Stimulated activated CD8-positive, alpha-beta memory T cell treated with anti-CD3 and anti-CD28 coated beads, Interleukin-15, amount 100 ng/mL, for 4 hours (primary cell): ENCODE measurements at places on chromosomes 7 and 10.

DNA sequence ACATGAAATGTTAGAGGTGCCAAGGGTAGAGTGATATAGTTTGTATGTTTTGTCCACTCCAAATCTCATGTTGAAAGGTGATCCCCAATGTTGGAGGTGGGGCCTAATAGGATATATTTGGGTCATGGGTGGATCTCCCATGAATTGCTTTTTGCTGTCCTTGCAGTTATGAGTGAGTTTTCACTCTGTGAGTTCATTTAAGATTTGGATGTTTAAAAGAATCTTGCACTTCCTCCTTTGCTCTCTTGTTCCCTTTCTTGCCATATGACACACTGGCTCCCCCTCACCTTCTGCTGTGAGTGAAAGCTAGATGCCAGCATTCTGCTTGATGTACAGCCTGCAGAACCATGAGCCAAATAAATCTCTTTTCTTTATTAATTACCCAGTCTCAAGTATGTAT is 269.2 kb downstream of the ZWINT start:
- DNase-seq, result no peak

DNA sequence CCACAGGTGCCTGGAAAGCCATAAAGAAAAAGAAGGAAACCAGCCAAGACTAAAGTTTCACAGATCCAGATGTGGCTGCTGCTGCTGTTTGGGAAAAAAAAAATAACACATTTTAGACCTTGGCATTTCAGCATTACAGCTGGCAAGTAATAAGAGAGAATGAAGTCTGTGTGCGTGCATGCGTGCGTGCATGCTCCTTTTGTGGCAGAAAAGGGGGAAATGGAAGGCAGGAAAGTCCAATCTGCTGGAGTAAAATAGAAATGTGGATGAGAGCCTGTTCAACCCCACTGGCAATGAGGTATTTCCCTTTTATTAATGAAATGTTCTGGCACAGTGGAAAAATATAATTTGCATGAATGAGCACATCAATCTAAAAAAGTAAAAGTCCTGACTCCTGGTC is 137.0 kb upstream of the SEMA3A start:
- DNase-seq, result no peak

DNA sequence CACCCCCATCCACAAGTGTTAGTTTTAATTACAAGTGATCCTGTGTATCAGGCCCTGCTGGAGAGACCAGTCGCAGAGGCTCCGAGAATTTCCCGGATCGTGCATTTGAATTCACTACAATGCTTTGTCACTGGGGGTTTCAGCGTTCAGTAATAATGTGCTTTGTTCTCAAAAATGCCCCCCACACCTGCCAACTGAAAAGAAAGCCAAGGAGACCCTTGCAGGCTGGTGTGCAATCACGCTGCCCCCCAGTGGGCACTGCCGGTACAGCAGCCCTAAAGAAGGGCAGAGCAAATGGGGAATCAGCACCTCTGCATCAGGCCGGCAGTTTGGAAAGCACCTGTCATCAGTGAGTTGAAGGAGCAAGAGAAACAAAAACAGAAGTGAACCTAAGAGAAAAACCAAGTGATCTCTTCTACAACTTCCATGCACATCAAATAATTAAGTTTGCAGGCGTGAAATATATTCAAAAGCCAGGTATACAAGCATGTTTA is 177.6 kb downstream of the PARD3 start:
- peak; percentile 10 for DNase-seq

- no peak for DNase-seq
These were observed 6.1 kb upstream of the CYP26C1 start for GRCh38 chr10:93054486-93054885.

- no peak for DNase-seq
These were observed 455 bp downstream of the CUL2 start for GRCh38 chr10:35089611-35090161.

DNA sequence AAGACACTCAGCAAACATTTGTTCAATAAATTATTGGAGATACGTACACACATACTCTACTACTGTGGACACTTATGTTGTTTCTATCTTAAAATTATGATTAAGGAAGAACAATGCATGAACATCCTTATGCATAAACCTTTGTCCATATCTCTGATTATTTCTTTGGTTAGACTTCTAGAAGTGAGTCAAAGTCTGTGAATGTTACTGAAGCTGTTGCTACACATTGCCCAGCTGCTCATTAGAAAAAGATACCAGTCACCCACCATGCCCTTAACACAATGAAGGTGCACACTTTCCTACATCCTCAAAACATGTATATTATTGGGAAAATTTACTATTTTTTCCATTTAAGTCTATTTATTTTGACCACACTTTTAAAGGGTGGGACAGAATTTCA is 1.4 kb upstream of the CLRN3 start:
- DNase-seq, result no peak

DNA sequence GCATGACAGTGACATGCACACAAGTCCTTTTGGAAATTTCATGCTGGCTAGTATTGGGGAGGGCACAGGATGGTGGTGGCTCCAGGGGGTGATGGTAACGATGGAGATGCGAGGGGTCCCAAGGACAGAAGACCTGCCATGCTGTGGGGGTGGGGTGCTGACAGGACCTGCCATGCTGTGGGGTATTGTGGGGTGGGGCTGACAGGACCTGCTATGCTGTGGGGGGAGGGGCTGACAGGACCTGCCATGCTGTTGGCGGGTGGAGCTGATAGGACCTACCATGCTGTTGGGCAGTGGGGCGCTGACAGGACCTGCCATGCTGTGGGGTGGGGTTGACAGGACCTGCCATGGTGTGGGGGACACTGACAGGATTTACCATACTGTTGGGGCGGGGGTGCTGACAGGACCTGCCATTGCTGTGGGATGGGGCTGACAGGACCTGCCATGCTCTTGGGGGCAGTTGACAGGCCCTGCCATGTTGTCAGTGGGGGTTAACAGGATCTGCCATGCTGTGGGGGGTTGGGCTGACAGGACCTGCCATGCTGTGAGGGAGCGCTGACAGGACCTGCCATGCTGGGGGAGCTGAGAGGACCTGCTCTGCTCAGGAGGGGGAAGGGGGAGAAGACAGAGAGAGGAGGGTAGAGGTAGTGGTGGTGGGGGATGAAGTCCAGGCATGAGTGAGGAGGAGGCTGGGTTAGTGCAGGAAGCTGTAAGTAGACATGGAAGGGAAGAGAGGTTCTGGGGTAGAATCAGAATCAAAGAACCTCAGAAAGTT is 36.2 kb upstream of the RET start:
- DNase-seq, result no peak

DNA sequence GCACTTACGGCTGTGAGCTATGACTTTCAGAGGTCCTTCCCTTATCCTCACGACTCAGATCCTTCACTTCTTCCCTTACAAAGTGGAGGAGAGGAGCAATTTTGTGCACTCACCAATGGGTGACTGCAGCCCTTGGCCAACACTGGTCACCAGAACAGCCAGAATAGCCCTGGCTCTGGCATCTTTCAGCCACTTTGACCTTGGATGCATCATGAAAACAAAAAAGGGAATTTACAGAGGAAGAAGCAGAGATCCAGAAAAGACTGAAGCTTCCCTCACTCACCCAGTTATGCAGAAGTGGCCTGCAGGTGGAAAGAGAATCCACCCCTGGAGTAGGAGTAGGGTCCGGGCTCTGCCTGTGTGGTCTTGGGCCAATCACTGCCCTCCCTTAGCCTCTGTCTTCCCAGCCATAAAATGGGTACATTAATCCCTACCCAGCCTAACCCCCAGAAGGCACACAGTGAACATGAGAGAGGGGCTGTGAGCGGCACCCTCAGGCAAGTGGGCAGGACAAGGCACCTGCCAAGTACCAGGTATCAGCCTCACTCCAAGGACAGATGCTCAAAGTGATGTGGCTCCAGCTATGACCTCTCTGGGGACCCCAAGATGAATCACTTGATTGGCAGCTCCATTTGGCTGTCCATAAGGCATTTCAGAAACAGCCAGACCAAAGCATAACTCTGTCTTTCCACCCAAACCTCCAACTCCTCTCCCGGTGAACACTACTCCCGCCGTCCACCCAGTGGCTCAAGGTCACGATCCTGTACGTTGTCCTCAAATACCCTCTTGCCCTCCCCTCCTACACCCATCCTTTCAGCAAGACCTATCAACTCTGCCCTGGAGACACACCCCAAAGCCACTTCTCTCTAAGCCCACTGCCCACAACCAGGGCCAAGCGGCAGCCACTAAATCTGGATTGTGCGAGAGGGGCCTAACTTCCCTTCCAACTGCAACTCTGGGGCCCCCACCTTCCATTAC is 129.8 kb upstream of the ZMIZ1 start:
- DNase-seq, result no peak

GRCh38 chr7:33961948-33962347 is 56.6 kb downstream of the BMPER start:
- no peak for DNase-seq

DNA sequence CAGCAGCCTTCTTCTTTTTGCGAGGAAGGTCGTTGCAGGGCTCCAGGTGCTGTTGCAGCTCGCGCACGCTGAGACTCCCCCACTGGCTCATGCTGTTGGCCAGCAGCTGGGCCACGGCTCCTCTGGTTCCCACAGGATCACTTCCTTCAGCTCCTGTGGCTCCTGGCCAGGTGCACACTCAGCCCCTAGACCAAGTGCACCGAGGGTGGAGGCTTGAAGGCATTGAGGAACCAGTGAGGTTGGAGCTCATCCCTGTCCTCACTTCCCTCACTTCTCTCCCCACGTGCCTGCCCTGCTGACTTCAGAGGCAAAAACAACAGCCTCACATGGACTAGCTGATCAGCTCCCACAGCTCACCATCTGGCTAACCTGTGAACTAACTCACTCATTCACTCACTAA is 46.2 kb upstream of the ADRB1 start:
- DNase-seq, result no peak

DNA sequence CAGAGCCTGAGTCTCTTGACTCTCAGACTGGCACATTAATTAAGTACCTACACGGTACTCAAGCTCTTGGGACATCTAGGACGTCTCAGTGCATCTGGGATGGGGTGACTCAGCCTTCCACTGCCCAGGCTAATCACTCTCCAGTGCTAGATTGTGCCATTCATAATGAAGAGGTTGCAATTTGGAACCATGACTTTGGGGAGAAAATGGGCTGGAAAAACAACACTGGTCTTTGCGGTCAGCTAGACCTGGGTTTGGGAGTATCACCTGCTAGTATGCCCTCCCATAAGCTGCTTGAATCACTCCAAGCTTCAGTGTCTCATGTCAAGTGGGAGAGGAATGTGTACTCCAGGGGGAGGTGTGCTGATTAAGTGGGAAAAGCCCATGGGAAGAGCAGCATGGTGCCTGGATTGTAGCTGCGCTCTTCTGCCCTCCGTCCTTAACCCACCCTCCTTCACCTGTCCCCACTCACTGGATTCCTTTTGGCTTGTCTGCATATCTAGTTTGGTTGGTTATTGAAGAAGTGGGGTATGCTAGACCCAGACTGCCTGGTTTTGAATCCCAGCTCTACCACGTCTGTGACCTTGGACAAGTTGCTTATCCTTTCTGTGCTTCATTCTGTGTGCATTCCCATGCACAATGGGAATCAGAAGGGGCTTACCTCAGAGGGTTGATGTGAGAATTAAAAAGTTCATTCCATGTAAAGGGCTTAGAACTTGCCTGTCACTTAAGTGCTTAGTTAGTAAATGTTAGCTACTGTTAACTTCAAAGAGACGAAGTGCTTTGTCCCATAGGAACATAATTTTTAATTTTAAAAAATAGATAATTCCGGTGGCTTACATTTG is 3.8 kb downstream of the NFE2L3 start:
- no peak for DNase-seq

- no peak for DNase-seq
These were observed 26.3 kb upstream of the PPIF start for GRCh38 chr10:79320820-79321493.

- no peak for DNase-seq
These were observed 654.6 kb downstream of the TNS3 start for GRCh38 chr7:46927131-46927810.

DNA sequence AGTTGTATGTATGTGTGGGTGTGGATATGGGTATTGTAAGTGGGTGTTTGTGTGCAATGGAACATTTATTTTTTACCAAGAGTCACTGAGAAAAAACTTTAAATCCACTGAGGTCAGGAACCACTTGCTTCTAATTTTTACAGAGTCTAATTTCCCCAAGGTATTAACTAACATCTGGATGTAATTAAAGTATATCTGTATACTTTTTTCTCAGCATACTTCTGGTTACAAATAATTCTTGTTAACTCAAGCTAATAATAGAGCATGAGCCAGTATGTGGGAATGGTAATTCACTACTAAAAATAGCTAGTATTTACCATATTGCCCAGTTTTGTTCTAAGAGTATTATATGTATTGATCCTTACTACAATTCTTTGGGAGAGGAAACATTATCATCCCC is 24.6 kb upstream of the STEAP4 start:
- DNase-seq, result no peak

DNA sequence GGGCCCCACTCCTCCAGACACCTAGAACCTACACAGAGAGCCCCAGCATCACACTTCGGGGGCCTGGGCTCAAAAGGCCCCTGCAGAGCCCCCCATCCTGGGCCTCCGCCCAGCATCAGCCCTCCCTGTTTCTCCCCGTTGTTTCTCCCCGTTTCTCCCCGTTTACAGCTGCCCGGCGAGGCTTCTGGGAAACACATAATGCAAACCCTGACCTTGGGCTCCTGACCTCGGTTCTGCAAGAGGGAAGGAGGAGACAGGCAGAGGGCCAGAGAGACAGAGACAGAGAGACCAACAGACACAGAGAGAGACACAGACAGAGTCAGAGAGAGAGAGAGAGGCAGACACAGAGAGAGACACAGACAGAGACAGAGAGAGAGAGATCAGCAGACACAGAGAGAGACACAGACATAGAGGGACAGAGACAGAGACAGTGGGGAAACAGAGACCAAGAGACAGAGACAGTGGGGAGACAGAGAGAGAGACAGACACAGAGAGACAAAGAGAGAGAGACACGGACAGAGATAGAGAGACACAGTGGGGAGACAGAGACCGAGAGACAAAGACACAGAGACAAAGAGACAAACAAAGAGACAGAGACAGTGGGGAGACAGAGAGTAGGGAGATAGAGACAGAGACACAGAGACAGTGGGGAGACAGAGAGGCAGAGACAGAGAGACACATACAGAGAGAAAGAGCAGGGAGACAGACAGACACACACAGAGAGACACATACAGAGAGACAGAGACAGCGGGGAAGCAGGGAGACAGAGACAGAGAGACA is 12.5 kb downstream of the VENTX start:
- DNase-seq, result no peak

- DNase-seq, result no peak
These were observed 186.4 kb downstream of the POLR1F start for GRCh38 chr7:19522486-19522885.

DNA sequence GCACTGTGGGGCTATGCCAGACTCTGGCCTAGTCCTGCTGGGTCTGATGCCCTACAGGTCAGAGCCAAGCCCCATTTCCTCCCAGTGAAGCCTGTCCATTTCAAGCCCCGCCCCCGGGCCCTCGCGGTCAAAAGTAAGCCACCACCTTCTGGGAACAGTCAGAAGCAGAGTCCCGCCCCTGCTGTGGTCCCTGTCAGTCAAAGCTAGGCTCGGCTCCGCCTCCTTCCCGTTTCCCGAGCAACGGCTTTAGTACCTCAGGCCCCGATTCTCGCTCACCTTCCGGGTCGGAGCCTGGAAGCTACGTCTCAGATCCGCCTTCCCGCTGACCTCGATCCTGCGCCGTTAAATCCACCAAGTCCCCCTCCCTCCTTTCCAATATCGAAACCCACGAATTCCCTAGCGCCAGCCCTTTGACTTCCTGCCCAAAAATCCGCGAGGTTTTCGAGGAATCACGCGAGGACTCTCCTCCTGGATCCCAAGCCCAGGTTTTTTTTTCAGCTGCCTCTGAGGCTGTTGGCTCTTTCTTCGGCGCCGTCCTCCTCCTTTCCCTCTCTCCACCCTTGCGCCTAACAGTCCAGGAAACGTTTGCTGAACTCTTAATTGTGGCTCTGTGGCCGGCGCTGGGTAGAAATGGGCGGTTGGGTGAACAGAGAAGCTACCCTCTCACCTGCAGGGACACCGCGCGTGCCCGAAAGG is 11.8 kb downstream of the SFXN3 start:
- peak; percentile 73 for DNase-seq
